ENCODE measurements at places on chromosomes 16 and 17.

DNA sequence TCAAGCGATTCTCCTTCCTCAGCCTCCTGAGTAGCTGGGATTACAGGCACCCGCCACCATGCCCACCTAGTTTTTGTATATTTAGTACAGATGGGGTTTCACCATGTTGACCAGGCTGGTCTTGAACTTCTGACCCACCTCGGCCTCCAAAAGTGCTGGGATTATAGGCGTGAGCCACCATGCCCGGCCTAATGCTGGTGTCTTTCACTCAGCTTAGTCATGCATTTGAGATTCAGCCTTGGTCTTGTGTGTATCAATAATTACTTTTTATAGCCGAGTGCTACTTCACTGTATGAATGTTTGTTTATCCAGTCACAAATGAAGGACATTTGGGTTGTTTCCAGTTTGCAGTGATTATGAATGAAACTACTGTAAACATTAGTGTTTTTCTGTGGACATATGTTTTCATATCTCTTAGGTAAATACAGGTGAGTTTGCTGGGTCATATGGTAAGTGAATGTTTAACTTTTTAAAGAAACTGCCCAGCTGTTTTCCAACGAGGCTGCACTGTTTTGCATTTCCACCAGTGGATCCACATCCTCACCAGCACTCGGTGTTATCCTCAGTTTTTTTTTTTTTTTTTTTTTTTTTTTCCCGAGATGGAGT is 11.0 kb upstream of the PLCG2 start:
- DNase-seq = no peak

DNA sequence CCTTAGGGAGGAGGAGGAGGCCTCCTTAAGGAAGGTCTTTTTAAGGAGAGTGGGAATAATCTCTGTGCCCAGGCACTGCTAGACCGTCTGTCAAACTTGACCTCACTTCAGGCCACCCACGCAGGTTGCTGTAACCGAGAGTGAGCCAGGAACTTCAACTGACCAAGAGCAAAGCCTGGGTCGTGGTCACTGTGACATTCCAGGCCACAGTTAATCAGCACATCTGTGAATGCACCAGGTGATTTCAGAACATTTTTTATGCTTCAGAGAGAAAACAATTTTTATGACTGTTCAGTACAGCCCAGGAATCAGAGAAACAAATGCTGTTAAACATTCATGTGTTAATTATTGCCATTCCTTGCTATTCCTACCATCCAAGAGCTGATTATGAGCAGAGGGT is 226.6 kb upstream of the ASIC2 start:
- DNase-seq = no peak

DNA sequence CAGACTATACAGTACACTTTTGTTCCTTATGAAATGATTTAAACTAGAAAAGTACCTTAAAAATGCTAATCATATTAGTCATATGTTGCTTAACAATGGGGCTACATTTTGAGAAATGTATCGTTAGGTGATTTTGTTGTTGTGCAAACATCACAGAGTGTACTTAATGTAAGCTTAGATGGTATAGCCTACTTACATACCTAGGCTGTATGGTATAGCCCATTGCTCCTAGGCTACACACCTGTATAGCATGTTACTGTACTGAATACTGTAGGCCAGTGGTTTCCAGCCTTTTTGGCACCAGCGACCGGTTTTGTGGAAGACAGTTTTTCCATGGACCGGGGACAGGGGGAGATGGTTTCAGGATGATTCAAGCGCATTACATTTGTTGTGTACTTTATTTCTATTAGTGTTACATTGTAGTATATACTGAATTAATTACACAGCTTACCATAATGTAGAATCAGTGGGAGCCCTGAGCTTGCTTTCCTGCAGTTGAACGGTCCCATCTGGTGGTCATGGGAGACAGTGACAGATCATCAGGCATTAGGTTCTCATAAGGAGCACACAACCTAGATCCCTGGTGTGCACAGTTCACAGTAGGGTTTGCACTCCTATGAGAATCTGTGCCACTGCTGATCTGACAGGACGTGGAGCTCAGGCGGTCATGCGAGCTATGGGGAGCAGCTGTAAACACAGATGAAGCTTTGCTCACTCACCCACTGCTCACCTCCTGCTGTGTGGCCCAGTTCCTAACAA is 35.0 kb upstream of the MRC2 start:
- DNase-seq = peak; percentile 66

- DNase-seq = no peak
Observed at GRCh38 chr17:55870044-55870443, 119.2 kb downstream of the PCTP start.

- no peak for DNase-seq
Observed at GRCh38 chr16:85765767-85766166, 14.9 kb upstream of the C16orf74 start.

- DNase-seq = no peak
Observed at GRCh38 chr16:3954411-3954921, 74.0 kb upstream of the CREBBP start.

DNA sequence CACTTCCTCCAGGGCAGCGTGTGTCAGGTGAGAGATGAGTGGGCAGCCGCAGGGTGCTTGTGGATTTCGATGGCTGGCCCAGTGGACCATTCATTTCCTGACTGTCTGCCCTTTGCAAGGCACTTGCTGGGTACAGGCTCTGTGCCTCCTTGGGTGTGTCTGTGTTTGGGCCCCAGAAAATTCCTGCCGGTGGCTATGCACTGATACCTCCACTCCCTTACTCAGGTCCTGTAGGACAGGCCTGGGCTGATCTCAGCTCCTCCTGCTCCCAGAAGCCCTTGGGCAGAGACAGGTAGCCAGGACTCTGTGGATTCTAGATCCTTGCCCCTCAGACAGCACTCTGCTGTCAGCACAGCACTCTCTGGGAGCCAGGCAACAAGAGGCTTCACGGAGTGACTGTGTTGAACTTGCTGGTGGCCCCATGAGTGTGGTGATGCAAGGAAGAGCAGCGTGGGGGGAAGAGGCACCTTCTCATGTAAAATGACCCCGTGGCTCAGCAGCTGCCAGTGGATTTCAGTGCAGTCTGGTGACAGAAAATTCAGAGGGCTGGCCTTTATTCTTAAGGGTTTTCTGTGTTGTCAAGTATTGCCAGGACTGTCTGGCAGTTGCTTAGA is 29.0 kb downstream of the PGS1 start:
- DNase-seq = peak; percentile 60

DNA sequence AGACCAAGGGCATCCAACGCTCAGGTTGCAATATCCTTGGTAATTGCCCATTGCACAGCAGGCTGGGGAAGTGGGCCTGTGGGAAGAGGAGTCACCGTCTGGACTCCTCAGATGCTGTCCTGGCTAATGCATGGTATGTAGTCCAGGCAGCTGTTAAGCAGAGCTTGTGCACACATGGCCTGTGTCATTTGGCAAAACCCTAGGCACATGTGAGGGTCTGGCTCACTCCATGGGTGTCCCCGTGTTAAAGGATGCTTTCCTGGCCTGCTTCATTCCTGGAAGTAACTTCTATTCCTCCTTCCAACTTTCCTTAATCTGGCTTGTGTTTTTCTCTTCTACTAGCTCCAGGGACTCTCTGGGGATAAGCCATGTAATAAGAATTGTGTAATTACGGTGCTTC is 378.0 kb upstream of the CA10 start:
- no peak for DNase-seq

DNA sequence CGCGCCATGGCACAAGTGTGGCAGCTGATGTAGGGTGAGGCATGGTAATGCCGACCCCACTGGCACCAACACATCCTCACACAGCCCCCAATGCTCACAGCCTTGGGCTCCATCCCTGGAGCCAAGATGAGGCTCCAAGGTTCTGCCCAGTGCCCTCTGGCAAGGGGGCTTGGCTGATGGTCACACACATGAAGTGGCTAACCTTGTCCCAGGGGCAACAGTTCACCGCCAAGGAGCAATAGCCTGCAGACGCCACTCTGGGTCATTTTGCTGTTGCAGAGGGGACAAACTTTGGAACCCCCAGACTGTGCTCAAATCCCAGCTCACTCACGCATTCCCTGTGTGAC is 26.8 kb downstream of the TNFRSF13B start:
- DNase-seq = no peak

- DNase-seq = no peak
Observed at GRCh38 chr16:680625-680945, 375 bp downstream of the STUB1 start.

DNA sequence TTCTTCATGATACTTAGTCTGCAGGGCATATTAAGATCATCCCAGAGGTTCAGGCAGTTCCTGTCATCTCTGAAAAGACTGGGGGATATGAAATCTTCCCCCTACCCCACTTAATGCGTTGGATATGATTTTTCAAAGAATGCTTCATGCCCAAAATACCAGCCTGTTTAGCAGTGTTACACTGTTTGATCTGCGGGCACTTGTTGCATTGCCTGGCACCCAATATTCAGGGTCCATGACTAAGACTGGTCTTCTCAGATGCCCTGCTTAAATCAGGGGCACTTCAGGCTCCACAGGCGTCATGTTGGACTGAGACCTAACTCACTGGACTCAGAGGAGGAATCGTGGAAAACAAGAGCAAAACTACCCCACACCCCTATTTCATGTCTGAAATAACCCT is 6.4 kb upstream of the RASL10B start:
- no peak for DNase-seq

- no peak for DNase-seq
Observed at GRCh38 chr17:58079300-58080033, 3.8 kb upstream of the DYNLL2 start.

- DNase-seq = peak; percentile 60
Observed at GRCh38 chr16:25135254-25135878, 23.8 kb downstream of the LCMT1 start.

- peak; percentile 34 for DNase-seq
Observed at GRCh38 chr17:4706121-4706520, 2.2 kb upstream of the PELP1 start.

GRCh38 chr16:8402981-8403843 is 187.1 kb downstream of the TMEM114 start:
- no peak for DNase-seq

DNA sequence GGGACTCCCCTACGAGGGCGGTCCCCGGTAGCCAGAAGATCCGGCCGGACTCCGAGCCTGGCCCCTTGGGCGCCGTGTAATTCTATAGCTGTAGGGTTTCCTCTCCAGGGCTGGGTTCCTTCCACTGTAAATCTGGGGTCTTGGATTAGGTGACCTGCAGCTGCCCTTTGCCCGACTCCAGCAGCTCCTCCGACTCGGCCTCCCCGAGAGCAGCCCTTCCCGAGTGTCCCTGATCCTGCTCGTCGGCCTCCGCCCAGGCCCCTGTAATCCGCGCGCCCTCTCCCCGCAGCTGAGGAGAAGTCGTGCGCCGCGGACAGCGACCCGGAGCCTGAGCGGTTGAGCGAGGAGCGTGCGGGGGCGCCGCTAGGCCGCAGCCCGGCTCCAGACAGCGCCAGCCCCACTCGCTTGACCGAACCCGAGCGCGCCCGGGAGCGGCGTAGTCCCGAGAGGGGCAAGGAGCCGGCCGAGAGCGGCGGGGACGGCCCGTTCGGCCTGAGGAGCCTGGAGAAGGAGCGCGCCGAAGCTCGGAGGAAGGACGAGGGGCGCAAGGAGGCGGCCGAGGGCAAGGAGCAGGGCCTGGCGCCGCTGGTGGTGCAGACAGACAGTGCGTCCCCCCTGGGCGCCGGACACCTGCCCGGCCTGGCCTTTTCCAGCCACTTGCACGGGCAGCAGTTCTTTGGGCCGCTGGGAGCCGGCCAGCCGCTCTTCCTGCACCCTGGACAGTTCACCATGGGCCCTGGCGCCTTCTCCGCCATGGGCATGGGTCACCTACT is 5.5 kb downstream of the TBX2 start:
- no peak for DNase-seq

- DNase-seq = no peak
Observed at GRCh38 chr16:17963185-17963836, 373.2 kb downstream of the NPIPA8 start.

- no peak for DNase-seq
Observed at GRCh38 chr17:633133-633532, 81.5 kb downstream of the VPS53 start.

DNA sequence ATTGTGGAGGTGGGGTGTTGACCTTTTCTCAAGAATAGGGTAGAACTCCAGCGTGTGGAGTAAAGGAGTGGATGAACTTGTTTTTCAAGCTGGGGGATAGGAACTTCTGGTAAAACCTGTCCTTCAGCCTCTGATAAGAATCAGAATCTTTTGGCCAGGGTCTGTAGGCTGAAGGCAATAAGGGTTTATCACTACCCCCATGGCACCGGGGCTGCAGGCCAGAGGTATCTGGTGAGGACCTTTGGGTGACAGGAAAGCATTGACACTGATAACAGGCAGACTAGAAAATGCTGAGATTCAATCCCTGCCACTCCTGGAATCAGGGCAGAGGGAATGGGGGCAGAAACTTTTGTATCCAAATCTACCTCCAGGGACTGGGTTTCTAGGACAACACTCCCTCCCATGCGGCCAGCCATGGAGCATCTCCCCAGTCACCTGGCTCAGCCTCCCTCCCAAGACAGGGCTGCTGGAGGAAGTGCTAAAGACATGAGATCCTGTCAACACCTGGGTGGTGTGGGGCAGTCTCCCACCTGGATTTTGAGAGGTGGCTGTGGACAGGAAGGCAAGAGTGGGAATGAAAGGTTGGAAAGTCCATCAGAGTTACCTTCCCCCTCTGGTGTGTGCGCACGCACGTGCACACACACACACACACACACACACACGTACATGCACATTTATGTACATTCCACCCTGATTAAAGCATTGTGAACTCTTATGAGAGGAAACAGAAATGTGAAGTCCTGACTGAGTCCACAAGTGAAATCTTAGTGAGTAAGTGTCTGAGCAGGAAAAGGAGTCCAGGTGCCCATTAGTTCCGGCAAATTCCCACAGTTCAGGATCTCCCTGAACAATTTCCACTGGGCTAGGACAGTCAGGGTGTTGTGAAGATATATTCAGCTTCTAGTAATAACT is 53.1 kb upstream of the MARCHF10 start:
- DNase-seq = no peak

- no peak for DNase-seq
Observed at GRCh38 chr16:10428433-10429168, 42.7 kb downstream of the ATF7IP2 start.

- no peak for DNase-seq
Observed at GRCh38 chr17:40110026-40110845, 9.8 kb upstream of the NR1D1 start.

DNA sequence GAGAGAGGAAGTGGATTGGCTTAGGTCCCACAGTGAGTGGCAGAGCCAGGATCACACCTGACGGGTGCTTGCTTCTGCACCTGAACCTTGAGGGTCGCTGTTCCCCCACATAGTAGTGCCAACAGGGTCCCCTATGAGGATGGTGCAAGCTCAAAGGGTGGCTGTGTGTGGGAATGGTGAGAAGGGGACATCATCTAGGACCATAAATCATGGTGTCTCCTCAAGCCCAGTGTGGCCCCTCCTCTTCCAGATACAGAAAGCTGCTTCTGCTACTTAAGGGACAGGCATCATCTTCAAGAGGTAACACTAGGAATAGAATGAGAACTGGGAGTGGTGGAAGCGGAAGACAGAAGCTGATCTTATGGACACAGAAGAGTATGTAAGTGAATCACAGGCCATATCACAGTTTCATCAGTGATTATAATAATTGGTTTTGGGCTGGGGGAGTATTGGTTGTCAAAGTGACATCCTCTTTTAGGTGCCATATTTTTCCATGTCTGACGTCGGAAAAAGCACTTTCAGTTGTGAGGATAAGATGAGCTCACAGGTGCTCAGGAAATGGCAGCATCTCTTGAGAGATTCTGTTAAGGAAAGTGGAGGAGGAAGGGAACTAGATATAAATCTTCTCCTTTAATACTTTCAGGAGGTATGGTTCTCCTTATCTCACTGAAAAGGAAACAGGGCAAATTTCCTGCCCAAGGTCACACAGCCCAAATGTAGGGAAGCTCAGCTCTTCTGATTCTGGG is 83.2 kb upstream of the HNF1B start:
- DNase-seq = no peak

Measured in iris pigment epithelial cell (primary cell).